ENCODE measurements at places on chromosomes 1 and 21.

DNA sequence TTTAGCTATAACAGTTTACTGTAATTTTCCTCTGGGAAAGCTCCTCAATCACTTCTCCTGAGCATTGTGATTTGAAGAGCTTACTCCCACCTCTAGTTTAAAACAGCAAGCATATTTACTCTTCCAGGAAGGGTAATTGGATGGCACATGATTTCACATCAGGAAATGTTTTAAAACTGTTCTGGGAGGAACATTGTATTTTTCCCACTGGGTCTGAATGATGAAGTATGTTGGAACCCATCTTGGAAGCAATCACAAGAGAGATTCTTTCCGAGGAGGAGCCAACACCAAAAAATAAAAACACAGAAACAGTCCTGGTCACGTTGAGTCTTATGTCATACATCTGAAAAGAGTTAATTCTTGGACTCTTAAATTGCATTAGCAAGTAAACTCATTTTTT, 17.3 kb downstream of the MAP10 start:
- DNase-seq = no peak

GRCh38 chr1:80656014-80656636, 1144.6 kb upstream of the ADGRL2 start:
- DNase-seq = peak; percentile 72

DNA sequence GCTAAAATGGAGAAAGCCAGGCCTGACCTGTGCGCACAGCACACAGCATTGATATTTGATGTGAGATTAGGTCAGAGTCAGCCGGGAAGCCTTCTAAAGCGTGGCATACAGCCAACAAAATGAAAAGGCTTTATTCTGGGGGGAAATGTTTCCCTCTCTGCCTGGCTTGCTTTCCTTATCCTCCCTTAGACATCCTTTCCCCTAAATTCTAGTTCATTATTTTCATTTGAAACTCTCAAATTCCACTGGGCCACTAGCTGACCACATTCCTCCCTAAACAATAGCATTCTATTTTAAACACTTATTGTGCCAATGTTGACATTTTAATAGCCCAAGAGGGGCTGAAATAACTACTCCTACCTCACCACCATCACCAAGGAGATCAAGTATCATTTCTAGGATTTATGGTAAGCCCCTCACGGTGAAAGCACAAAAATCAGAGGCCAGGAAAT, 49.4 kb downstream of the LEPR start:
- no peak for DNase-seq

DNA sequence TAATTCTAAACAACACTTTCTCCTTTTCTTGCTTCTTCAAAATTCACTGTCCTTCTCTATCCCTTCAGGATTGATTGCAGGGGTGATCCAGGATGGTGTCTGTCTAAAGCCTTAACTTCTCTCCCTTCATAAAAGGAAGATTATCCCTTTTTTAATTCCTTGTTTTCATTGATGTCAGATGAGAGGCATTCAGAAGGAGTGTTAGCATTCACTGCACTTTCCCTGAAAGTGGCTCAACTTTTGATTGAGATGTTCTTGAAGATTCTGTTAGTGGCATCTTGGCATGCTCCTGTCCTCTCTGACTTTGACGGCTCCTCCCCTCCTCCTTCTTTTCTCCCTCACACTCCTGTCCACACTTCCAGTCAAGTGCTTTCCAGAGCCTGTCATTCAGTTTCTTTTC, 71.6 kb downstream of the ST6GALNAC3 start:
- no peak for DNase-seq

- no peak for DNase-seq
These were observed 7.5 kb downstream of the LRRC3 start for GRCh38 chr21:44462834-44463200.

DNA sequence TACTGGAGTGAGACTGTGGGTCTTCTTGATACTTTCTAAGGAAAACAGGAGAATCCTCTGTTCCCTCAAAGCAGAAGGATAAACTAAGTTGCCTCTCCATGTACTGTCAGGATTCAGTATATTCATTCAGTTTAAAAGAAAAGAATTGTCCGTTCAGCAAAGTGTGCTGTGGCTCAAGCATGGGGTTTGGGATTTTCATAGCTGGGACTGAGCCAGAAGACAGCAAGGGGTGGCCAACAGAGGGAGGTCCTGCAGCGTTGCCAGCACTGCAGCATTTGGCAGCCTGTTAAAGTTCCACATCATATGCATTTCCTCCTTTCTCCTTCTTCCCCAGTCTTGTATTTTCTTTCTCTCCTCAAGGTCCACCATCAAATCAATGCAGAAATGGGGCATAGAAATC, 75.1 kb downstream of the DTL start:
- no peak for DNase-seq

- no peak for DNase-seq
These were observed 5.3 kb downstream of the IGSF9 start for GRCh38 chr1:159940006-159940620.

- no peak for DNase-seq
These were observed 634.9 kb downstream of the LMO4 start for GRCh38 chr1:87963556-87963955.

All from A549 (cell line).